ENCODE measurements at places on chromosomes 2 and 18.

DNA sequence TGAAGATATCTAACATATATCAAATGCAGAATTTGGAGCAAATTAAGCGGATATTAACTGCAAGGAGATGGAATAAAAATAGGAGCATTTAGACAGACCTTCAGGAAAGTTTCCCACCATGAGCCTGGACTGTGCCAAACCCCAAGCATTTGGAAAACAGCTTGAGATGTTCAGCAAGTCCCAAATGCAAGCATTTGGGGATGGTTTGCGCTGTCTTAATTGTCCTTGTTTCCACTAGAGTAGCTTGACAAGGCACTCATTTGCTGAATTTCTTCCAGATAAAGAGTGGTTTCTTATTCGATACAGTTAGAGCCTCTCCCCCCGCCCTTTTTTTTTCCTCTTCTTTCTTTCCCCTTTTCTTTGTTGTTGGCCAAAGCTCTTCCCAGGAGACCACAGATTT is 77.1 kb upstream of the CDC42EP3 start:
- DNase-seq: no peak

DNA sequence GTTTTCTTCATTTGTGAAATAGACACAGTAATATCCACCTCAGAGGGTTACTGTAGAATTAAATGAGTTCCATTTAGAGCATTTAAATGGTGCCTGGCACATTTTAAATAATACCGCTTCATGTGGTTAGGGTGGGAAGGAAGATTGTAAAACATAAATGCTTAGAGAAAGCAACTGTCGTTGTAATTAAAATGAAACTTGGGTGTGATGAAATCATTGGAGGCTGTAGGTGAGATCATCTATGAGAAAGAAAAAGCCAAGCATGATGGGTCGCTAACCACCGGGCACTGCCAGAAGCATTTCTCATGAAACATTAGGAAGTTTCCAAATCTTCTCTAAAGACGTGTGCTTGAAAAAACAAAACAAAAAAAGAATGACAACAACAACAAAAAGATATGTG is 8.2 kb upstream of the SLC39A10 start:
- DNase-seq: no peak

GRCh38 chr2:122186761-122187222 is 431.3 kb downstream of the TSN start:
- no peak for DNase-seq

- DNase-seq: no peak
Measured at GRCh38 chr2:80303909-80304837, at the start of gene LRRTM1. TSS of gene LRRTM1 (minus strand) at chr2:80304752. CDS start at chr2:80303819, 933 bp downstream.

GRCh38 chr2:39858677-39859076 is 79.6 kb upstream of the THUMPD2 start:
- DNase-seq: no peak
